T-helper 2 cell treated with Interferon-gamma antibody and Interleukin-4, amounts not matched to agents 5 μg/mL and 100 μg/mL, for 36 hours (primary cell): ENCODE measurements at places on chromosomes 16 and 17.

DNA sequence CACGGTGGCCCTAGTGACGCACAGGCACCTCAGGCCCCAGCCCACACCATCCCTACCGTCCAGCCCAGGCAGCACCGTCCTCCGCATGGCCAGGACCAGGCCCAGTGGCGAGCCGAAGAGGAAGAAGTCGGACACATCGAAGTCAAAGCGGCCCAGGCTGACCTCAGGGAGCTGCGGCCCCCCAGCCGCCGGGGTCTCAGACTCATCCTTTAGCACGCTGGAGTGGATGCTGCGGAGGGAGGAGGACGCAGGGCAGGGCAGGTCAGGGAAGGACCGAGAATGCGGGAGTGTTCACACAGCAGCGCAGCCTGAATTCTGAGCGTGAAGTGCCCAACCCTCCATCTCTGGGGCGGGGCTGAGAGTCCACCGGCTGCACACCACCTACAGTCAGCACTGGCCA is 30.1 kb downstream of the PIMREG start:
- no peak for DNase-seq

DNA sequence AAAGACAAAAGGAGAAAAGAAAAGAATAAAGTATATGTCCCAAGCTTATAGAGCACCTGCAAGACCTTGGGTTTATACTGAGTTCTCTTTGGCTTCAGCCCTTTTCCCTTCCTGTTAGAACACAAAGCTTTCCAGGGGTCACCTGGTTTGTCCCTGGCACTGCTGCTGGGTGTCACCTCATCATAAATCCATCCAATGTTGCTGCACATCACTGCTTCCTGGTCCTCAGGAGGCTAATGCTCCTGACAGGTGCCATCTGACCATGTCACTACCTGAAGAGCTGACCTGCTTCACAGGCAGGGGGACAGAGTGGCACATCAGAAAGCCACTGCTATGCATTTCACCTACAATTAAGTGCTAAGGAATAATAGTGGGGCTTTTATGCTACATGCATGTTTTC is 164.6 kb upstream of the ELAC2 start:
- no peak for DNase-seq

GRCh38 chr17:63703556-63704258 is 3.8 kb upstream of the LIMD2 start:
- no peak for DNase-seq

GRCh38 chr17:57750895-57751294 is 5.8 kb upstream of the CCDC182 start:
- no peak for DNase-seq

GRCh38 chr16:1727651-1728624 is 21.9 kb downstream of the MAPK8IP3 start:
- no peak for DNase-seq
